ENCODE measurements at places on chromosomes 12 and 14.

DNA sequence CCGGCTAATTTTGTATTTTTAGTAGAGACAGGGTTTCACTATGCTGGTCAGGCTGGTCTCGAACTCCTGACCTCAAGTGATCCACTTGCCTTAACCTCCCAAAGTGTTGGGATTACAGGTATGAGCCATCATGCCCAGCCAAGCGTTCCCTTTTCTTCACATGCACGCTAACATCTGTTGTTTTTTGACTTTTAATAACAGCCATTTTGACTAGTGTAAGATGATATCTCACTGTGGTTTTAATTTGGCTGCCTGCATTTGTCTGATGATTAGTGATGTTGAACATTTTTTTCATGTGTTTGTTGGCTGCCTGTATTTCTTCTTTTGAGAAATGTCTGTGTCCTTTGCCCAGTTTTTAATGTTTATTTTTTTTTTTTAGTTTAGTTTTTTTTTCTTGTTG is 10.2 kb upstream of the YARS2 start:
- no peak for DNase-seq

GRCh38 chr14:69152902-69153151 is at the start of gene DCAF5:
Gene DCAF5, minus strand, starts transcription at chr14:69153119. Its CDS starts 141 bp downstream, at chr14:69152978.
- DNase-seq: no peak

DNA sequence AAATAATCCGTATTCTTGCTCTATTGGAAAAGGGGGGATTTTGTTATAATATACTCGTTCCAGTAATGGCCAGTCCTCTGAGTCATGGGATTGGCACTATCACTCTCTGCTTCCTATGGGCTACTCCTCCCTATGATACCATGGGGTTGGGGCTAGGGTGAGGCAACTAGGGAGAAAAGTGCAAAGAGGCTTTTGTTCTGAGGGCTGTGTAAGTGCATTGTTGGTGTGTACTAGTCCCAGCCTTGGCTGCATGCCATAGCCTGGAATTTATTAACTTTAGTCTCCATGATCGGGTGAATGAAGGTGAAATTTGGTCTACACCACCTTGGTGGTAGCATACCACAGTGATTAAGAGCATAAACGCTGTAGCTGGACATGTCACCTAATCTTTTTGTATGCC is 247.6 kb downstream of the RPAP3 start:
- DNase-seq: no peak

- no peak for DNase-seq
These were observed 8.2 kb downstream of the MDM2 start for GRCh38 chr12:68815928-68816800.

GRCh38 chr14:100652744-100653143 is 65.5 kb upstream of the BEGAIN start:
- no peak for DNase-seq

DNA sequence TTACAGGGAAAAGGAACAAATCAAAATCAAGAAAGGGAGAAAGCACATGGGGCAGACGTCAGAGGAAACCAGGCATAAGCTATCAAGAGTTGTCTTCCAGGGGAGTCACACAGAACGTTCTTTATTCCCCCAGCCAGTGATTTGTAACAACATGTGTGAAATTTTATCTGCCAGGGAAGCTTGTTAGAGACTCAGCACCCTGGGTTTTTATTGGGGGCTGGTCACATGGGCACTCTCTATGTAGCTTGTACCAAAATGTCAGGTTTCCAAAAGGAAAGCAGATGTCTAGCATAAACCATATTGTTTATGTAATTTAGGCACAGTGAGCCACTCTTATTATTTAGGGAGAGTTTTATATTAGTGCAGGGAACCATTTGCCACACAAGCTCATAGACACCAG is 440.4 kb upstream of the DCN start:
- DNase-seq: no peak

DNA sequence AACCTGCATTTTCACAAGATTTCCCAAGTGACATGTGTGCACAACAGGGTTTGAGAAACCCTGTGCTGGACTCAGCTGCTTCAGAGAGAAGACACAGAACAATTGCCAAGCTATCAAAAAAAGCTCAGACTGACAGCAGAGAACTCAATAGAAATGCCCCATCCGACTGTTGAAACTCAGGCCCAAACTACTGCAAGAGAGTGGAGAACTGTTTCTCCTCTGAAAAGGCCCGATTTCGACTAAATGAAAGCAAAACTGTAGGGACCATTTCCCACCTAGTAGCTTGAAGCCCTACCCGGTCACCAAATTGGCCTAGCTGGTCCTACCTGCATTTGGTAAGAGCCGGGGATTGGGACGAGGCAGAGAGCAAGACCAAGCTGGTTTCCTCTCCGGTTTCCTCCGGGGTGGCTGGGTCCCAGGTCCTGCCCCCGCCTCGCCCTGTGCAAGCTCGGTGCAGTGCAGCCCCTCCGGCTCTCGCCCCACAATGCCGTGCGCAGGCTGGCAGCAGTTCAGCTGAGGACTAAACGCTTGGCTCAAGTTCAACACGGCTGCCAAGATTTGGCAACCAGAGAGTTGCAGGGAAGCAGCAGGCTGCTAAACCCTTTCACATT is 1180.6 kb downstream of the VRK1 start:
- DNase-seq: no peak

- DNase-seq: no peak
These were observed 41.2 kb downstream of the PHLDA1 start for GRCh38 chr12:75990189-75990912.

DNA sequence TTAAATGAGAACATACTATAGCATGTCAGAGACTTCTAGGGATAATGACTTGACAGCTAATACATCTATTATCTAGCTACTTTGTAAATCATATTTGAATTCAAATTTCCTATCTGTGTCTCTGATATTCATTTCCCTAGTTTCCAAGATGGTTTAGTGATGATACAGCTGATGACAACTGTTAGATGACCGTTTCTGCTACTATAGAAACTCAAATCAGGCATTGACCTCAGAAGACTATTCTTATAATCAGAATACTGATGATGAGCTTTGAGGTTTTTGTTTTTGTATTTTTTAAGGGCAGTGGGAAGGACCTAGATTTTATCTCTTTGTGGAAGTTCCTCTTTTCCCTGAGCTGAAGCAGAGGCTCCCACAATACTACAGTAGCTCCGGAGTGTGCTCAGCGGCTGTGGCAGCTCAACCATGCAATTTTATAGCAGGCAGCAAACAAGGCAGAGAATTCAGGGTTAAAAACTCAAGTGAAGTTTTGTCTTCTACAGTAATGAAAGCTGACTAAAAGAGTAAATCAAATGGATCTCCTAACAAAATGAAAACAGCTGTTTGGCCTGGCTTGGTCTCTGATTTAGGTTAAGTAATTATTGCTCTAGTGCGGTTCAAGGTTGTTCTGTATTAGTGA is 145.1 kb downstream of the SLC25A21 start:
- no peak for DNase-seq

DNA sequence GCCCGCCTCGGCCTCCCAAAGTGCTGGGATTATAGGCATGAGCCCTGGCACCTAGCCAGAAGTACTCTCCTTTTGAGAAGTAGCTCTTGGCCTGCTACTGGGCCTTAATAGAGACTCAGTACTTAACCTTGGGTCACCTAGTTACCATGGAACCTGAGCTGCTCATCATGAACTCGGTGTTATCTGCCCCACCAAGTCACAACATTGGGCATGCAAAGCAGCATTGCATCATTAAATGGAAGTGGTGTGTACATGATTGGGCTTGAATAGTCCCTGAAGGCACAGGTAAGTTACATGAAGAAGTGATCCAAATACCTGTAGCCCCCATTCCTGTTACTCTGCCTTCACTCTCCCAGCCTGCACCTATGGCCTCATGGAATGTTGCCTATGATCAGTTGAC is 18.0 kb upstream of the ATF7 start:
- DNase-seq: no peak

DNA sequence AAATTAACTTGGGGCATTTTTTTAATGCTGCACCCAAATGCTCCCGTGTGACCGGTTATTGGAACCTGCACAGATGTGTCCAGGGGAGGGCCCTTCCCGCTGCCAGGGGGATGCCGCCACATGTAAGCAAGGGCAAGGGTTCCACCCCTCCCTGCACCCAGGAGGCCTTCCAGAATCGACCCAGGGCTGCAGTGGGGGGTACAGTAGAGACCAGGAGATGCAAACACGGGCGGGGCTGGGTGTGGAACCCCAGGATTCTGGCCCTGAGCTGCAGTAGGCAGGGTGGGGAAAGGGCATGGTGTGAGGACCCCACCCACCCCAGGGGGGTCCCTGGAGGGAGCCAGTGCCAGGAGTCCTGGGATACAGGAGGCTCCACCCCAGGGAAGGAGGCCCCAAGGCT is 54.1 kb downstream of the TNFAIP2 start:
- no peak for DNase-seq

- DNase-seq: no peak
These were observed 50.4 kb upstream of the OVCH1 start for GRCh38 chr12:29547864-29548263.

GRCh38 chr12:16560273-16560672 is 45.7 kb downstream of the LMO3 start:
- DNase-seq: no peak

- no peak for DNase-seq
These were observed 12.2 kb downstream of the TMTC2 start for GRCh38 chr12:82698708-82699564.

- no peak for DNase-seq
These were observed 2.3 kb downstream of the KLRG1 start for GRCh38 chr12:8991371-8992345.

GRCh38 chr12:53496752-53497032 is 2.6 kb downstream of the MAP3K12 start:
- no peak for DNase-seq

- no peak for DNase-seq
These were observed 24.4 kb downstream of the JAG2 start for GRCh38 chr14:105144026-105144665.

DNA sequence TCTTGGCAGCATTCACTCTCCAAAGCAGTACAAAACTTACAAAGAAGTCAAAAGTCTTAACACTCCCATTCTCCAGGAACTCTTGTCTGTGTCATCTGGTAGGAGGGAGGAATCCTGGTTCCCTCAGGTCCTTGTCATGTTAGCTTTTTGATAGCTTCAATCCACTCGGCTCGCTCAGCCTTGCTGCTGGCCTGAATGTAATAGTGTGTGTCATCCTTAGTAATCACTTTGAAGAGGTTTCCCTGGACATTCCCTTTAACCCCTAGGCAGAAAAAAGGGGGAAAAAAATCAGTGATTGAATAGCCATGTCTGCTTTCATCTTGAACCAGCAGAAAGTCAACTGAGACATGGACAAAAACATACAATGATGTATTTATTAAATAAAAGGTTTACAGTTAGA is 24.8 kb downstream of the PLEK2 start:
- no peak for DNase-seq

DNA sequence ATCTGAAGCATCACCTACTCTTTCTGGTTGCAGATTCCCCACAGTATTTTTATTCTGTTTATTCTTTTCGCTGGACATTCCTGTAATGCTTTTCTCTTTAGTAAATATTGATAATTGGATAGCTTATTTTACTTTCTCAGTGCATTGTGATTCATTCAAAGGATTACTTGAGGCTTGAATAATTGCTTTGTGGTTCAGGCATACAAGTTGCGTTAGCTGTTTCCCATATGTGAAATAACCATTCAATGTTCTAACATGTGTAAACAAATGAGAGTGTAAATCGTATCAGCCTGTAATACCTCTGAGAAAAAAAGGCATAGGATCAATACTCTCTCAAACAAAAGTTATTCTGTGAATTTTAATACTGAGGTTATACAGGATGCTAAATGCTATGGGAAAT is 1004.2 kb upstream of the SEL1L start:
- DNase-seq: no peak

DNA sequence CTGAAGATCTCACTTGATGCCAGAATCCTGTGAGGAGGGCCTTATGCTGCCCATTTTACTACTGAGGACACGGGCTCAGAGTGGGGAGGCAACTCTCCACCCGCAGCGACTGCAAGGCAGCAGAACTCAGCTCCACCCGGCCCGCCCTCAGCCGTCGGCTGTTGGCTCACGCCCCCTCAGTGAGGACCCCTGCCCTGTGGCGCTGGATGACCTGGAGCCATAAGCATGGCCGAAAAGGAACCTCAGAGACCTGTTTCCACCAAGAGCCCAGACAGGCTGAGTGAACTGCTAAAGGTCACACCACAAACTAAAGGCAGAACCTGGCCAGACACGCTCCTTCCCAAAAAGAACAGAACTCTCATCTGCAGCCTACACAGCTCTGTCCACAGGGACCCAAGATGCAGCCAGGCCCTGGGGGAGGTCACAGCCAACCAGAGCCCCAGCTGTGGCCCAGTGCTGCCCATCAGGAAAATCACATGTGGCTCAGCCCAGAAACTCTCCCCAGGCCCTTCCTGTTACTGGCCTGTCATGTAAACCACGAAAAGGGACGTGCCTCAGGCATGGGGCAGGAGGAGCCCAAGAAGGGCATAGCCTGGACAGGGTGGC is 32.8 kb downstream of the CCNK start:
- no peak for DNase-seq

- no peak for DNase-seq
These were observed 128.3 kb upstream of the PRMT8 start for GRCh38 chr12:3362737-3363136.

- DNase-seq: no peak
These were observed 209.5 kb downstream of the ANO6 start for GRCh38 chr12:45425426-45425825.

- no peak for DNase-seq
These were observed 13.6 kb downstream of the ARHGEF40 start for GRCh38 chr14:21083565-21084325.

DNA sequence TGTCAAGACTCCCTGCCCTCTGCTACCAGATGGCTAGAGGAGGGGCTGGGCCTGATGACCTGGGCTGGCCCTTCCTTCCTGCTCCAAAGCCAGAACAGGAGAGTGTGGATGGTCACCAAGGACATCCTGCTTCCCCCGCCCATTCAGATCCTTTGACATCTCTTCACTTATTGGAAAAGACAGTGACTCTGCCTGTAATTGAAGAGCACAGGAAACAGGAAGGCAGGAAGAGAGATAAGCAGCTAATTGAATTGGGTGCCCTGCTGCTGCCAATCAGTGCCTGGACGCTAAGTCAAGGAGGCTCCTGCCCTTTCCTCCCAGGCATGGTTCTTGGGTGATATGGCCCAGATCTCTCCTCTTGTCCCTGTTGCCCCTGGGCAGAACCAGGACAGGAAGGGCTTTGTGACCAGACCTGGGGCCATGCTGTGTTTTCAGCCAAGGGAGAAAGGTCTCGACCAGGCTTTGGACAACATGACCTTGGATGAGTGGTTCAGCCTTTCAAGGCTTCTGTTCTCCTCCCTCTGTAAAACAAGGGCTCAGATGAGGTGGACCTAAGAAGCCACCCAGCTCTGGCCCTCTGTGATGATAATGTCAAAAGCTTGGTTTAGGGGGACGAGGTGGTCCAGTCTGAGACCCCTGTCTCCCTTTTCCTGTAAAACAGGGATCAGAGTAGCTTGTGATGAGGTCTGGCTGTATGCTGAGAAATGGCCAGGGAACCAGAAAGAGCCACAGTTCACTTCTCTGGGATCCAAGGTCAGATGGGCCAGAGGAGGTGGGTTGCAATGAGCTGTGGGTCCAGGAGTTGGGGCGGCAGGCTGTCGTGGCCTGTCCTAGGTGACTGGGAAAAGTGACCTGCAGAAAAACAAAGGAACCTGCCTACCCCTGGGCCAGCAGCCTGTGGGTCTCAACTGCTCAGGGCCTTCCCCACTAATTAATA is 38.8 kb downstream of the FAM222A start:
- DNase-seq: no peak

- no peak for DNase-seq
These were observed 285.3 kb downstream of the DAD1 start for GRCh38 chr14:22303589-22304195.

GRCh38 chr12:118271770-118272417 is 100.8 kb downstream of the TAOK3 start:
- no peak for DNase-seq

Data from GM12892 (cell line).